ENCODE measurements at places on chromosomes 3 and 15. TPM values are rescaled to one million over a fixed set of nuclear protein-coding genes. Genes with fewer than 3 reads are reported as not detected.

DNA sequence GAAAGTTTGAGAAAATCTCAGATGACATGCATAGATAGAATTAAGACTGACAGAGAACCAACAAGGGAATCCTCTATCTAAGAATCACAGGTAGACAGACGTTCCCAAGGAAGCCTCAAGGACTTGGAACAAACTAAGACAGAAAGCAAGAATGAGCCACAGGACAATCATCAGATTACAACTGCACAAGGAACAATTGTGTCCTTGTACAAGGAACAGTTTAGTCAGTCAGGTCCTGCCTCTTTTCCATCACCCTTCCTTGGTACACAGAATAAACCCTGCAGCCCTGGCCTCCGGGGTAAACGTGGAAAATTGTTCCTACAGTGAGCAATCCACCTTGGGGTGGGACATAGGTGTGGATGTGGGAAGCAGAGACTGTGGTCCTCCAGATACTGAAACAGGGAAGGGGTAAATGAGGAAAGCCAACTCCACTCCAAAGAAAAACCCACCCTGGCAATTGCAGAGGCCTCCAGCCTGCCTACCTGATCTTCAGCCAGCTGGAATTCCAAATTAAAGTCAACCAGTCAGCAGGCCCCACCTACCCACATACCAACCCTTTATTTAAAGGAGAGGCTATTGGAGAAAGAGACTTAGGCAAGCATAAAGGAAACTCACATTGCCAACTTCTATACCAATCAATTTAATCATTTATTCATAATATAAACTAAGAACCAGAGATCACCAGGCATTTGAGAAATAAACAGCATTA lies 73.4 kb downstream of the ULK4 start:
- DNase-seq, result no peak

GRCh38 chr3:83567935-83568334 lies 1390.9 kb upstream of the CADM2 start:
- no peak for DNase-seq

GRCh38 chr3:67832817-67833216 lies 178.4 kb upstream of the SUCLG2 start:
- no peak for DNase-seq

- DNase-seq, result no peak
Measured at GRCh38 chr15:35013370-35013769, 25.3 kb upstream of the ZNF770 start.

GRCh38 chr3:168427835-168428475 lies 332.2 kb upstream of the GOLIM4 start:
- DNase-seq, result no peak

DNA sequence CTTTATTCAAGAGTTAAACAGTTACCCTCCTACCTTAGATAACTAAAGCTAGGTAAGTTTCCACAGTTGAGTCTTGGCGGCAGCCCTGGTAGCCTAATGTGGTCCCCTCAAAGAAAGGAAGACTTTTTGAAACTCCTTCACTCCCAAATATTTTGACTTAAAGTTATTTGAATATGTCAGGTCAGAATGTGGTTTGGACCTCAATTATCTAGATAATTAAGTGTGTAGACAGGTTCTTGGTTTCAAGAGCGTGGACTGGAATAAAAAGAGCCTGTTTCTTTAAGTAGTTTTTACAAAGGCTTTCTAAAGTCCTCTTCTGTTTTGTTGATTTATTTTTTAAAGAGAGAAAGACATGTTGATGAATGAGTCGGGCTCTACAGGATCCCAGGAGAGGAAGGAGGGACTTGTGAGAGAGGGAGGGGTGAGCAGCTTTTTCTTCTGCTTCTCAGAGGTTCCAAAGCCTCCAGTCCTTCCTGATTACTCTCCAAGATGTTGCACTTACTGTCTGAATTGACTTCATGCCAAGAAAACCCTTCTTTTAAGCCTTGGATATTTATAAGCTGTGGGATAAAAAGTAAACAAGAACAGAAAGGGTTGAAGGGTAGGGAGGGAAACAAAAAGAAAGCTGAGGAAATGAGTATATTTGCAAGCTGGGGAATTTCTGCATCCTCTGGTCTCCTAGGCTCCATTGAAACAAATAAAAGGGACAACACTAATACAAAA lies 457.4 kb downstream of the IGSF11 start:
- peak; percentile 61 for DNase-seq

DNA sequence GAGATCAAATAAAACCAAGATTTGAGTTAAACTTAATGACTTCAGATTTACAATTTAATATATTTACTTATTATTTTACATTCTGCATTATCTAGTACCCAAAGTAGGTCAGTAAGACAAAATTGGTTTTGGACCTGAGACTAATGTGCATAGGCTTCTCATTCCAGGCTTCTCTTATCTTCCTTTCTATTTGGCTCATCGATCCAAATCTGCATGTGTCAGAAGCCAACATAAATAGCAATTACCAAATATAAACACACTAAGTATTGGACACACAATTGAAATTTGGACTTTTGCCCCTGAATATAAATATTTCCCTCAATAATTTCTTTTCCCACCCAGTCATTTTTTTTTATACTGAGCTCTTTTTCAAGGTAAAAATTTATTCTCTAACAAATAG lies 290.6 kb upstream of the ARHGEF26 start:
- DNase-seq, result no peak

- no peak for DNase-seq
Measured at GRCh38 chr15:69997813-69998212, 99.9 kb downstream of the TLE3 start.

GRCh38 chr3:29255854-29256696 lies 24.8 kb upstream of the RBMS3 start:
- DNase-seq, result no peak

DNA sequence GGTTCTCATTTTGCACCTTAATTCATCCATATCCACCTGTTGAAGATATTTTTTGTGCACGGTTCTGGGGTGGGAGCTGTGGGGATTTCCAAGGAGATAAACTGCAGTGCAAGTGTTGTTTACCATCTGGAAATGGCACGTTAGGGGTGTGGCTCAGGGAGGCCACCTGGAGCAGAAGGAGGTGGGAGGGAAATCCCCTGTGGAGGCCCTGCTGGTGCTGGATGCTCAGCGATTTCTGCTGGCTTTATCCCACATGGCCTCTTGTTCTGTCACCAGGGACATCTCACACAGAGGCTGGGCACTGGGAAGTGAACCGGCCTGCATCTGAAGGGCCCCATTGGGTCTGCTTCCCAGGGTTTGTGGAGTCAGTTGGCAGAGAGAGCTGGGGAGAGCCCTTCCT lies 24.3 kb downstream of the TRPM1 start:
- DNase-seq, result no peak

DNA sequence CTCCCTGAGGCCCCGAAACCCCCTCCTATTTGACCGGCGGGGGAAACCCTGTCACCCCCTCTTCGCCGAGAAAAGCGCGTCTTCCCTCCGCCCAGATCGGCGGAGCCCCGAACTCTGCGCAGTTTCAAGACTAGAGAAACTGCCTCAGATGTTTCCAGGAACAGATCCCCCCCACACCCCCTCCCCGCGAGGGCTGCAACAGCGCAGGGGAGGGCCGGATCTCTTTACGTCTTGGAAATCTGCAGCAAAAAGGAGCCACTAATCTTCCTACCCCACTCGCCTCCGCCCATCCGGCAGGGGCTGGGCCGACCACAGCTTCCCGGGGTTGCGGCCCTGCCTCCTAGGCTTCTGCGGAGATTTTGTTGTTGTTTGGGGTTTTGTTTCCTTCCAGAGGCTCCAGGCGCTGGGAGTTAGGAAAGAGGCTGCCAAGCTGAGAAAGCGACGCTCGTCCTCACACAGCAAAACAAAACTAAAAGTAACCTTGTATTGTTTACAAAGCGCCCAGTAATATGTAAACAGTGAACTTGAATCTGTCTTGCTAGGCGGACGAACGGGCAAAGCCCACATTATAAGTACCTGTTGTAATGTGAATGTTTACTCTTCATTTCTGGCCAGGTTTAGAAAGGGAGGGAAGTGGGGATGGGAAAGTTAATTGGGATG lies 2.2 kb downstream of the FOXB1 start:
- DNase-seq, result no peak

GRCh38 chr3:76965122-76965725 lies 74.7 kb upstream of the ROBO2 start:
- no peak for DNase-seq

- no peak for DNase-seq
Measured at GRCh38 chr15:70447928-70448698, 315.2 kb downstream of the UACA start.

- no peak for DNase-seq
Measured at GRCh38 chr15:40054605-40054854, 15.5 kb upstream of the SRP14 start.

DNA sequence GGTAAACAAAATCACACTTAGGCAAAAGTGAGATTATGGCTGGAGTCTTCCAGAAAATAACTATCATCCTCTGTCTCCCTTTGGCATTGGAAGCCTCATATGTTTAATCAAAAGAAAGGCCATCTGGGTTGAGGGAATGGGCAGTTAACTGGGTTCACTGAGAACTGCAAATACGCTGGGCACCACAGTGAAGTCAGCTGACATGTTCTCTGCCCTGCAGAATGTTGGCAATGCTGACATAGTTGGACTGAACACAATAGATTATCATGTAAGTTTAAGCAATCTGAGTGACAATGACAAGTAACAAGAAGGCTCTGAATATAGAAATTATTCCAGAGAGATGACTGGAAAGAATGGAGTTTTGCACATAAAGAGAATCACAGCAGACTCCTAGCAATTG lies 43.8 kb upstream of the SLC25A26 start:
- no peak for DNase-seq

GRCh38 chr15:80068578-80068977 lies 9.1 kb downstream of the ZFAND6 start:
- DNase-seq, result no peak

DNA sequence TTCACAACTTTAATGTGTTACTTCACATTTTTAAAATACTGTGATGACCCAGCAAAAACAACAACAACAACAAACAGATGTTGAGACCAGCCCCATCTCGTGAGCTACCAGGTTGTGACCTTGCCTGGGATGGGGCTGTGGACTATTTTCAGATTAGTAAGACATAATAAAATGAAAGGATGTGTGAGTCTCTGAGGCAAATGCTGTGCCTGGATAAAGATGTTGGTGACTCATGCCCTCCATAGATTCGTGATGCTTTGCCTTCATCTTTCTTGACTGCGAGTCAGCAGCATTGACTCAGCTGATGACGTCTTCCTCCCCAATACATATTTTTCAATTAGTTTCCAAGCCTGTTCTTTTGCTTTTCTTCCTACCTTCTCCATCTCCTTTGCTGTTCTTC lies 453.0 kb upstream of the CFAP20DC start:
- no peak for DNase-seq

- DNase-seq, result no peak
Measured at GRCh38 chr15:51223771-51224229, 114.6 kb downstream of the CYP19A1 start.

DNA sequence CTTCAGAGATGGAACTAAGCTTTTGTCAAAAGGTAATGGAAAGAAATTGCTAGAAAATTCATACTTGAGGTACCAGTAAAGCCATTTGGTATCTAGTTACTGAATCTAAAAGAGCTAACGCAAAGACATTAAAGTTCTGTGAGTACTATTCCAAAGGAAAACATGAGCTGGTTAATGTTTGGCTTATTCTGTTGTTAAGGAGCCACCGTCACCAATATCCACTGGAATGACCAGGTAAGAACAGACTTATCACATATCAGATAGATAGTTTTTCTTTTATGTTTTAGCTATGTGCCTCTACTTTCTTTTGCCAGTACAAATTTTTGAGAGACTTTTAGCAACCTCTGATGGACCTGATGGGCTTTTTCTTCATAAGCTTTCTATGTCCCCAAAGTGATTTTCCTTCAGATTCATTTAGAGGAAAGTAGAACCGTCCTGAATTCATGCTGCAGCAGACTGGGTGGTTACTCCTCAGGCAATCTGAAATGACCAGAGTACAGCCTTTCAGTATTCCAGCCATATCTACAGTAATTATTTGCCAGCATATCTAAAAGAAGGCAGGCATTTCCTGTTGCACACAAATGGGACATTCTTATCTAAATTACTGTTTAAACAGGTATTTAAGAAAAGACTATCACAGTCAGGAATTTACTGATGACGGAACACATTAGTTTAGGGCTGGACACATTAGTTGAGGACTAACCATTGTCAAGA lies 274.1 kb downstream of the MECOM start:
- no peak for DNase-seq

GRCh38 chr15:73683777-73684580 lies at the start of gene CD276:
TSS of gene CD276 (plus strand) at chr15:73684383. CDS start at chr15:73699640, 15,257 bp downstream.
- DNase-seq, result peak; percentile 40

DNA sequence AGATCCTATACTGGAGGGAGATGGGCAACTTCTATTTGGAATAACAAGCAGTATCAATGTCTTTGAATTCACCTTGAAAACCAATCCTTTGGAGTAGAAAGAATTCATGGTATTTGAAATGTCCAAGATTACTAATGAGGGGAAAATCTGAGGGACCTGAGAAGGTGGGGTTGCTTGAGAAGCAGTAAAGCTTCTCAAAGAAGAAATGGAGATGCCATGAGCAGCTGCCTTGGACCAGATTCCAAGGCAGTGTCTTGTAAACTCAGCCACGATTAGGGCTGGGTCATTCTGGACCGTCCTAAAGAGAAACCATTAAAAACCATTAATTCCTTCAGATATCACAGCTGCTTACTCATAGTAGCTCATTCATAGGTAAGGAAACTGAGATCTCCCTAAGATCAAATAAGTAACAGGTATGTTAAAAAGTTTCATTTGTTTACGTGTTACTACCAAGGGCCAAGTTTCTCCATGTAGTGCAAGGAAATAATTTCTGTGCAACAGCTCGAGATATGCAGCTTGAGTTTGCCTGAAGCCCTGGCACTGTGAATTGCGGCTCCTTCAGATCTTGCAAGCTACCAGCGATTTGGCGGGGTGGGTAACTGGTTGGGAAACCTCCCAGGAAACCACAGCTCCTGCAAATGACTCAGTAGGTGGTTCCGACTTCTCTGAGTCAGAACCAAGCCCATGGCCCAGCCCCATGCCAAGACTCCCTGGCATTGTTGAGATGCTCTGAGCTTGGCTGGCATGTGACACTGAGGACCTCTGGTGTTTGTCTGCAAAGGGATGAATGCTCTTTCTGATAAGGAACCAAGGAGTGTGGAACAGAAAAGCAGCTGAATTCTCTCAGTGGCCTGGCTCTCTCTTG lies 296.8 kb downstream of the RORA start:
- DNase-seq, result no peak

DNA sequence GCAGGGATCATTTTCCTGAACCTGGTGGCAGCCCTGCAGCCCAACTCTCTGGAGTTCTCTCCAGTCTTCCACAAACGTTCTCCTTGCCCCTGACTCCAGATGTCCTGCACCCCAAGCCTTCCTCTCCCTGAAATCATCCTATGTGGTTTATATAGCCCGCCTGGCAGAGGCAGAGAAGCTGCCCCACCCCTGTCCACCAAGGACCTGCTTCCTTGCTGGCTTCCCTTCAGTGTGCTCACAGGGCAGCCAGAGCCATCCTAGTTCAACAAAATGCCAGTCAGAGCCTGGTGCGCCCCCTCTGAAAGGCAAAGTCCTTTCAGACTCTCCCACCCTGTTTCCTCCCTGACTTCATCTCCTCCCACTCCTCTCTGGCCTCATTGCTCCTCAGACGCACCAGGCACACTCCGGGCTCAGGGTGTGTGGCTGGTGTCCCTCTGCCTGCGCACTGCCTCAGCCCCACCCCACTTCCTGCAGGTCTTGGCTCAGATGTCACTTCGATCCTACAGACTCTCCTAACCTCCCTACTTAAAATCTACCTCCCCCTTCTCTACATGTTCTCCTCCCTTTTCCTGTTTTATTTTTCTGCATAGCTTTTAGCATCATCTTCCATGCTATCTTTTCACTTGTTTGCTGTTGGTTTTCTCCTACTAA lies 5.9 kb downstream of the KBTBD13 start:
- no peak for DNase-seq

CMTM7 gene
- polyA plus RNA-seq, result 47.9 TPM

CCDC33 gene
- 3.9 TPM for polyA plus RNA-seq

MED12L gene
- 2.0 TPM for polyA plus RNA-seq

CA12 gene
- polyA plus RNA-seq, result 125 TPM

ALG1L2 gene
- 1.5 TPM for polyA plus RNA-seq

PTPN23 gene
- 23.0 TPM for polyA plus RNA-seq

ACAP2 gene
- polyA plus RNA-seq, result 38.3 TPM

RASL12 gene
- polyA plus RNA-seq, result 8.0 TPM

All from right renal pelvis (tissue), 4 donors.